Activated CD8-positive, alpha-beta memory T cell treated with anti-CD3 and anti-CD28 coated beads for 1 hour (primary cell): ENCODE measurements at places on chromosomes 2 and 18.

GRCh38 chr2:108320326-108320922 is 31.7 kb downstream of the SULT1C2 start:
- no peak for DNase-seq

DNA sequence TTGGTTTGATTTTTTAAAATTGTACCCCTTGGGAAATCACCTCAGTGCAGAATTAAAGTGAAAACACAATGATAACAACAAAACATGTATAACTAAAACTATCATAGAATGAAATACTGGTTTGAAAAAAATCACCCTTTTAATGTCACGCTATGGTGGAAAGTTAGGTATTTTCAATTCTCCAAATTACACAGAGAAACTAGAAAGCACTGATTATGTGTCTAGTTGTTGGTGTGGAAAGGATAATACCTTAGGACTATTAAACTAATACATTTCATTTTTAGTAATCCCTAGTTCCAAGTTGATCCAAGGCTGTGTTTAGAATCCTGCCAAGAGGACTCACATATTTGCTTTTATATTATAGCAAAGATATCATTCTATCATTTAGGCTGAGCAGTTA is 71.2 kb downstream of the NUP35 start:
- DNase-seq = no peak

- no peak for DNase-seq
These were observed 185.6 kb downstream of the CTIF start for GRCh38 chr18:48724442-48724841.

GRCh38 chr2:174337337-174338146 is 2.8 kb downstream of the SP9 start:
- DNase-seq = no peak

DNA sequence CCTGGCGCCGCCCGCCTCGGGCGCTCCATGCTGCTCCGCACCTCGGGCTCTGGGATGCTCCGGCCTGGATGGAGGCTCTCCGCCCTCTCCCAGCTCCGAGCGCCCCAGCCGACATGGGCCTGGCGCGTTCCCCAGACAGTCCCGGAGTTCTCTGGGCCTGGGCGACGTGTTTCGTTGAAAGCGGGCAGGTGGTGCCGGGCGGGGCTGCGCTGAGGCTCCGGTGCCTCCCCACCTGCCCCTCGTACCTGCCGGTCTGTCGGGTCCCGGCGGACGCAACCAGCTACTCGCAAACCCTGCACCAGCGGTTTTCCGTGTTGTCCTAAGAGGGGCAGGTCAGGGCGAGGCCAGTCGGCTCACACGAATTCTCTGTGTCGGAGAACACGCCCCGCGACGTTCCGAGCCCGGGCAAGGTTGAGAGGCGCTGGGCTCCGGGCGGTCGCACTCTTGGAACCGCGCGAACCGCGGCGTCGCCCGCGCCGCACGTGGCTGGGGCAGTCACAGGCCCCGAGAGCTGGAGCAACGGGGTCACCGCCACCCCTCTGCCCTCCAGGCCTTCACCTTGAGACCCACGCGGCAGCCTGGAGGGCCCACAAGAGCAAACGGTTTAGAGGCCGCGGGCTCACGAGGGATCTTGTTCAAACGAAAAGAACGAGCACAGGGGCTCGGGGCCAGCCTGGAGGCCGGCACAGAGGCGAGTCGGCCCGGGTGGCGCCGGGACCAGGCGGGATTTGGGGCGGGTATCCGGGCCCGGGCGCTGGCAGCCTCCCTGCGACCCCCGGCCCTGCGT is 4.2 kb upstream of the SIX2 start:
- DNase-seq = no peak

DNA sequence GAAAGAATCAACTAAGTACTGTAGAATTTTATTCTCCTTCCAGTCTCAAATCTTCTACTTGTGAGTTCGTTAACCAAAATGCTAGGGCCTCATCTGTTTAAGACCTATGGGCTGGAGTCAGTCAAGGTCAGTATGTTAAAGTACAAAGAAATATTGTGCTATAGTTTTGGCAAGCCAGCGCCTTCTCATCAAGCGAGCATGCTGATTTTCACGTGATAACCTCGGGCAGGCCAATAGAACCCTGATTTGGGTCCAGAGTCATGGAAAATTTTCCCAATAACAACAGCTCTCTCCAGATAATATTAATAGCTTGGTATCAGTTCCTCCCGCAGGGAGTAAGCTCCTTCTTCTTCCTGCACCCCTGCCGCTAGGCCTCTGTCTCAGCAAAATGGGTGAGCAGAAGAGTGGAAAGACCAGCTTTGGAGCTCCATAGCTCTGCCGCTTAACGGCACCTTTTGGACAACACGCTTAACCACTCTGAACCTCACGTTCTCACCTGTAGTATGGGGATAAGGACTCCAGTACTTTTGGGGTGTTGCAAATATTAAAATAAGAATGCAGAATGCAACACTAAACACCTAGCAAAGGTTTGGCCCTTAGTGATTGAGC is 11.7 kb downstream of the CABLES1 start:
- DNase-seq = no peak

DNA sequence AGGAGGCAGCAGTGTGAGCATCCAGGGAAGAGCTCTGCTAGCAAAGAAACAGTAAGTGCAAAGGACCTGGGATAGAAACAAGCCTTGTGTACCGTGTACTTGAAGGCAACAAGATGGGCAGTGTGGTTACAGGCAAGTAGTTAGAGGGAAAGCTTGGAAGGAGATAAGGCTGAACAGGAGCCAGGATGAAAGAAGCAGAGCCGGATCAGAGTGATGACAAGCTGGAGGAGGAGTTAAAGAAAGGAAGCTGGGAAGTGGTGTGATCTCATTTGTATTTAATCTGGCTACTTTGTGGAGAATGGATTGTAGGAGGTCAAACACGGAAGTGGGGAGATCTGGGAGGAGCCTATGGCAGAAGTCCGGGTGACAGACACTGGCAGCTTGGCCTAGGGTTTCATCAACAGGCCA is 44.7 kb upstream of the VPS54 start:
- DNase-seq = no peak

DNA sequence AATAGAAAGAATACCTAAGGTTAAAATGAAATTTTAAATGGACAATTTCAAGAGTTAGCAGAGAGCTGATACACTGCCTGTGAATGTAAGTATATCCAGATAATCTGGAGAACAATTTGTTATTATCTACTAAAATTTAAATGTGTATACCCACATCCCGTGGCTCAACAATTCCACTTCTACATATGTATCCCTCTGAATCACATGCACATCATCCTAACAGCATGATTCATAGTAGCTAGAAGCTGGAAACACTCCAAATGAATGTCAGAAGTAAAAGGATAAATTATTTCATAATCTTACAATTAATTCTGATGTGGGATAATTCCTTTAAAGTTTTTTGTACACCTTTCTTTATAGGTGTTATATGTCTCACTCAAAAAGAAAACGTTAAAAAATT is 87.9 kb downstream of the CNTNAP5 start:
- DNase-seq = no peak
